ENCODE measurements at places on chromosomes 16 and 17.

GRCh38 chr16:88655053-88655732 is 4.3 kb upstream of the CYBA start:
- no peak for DNase-seq

DNA sequence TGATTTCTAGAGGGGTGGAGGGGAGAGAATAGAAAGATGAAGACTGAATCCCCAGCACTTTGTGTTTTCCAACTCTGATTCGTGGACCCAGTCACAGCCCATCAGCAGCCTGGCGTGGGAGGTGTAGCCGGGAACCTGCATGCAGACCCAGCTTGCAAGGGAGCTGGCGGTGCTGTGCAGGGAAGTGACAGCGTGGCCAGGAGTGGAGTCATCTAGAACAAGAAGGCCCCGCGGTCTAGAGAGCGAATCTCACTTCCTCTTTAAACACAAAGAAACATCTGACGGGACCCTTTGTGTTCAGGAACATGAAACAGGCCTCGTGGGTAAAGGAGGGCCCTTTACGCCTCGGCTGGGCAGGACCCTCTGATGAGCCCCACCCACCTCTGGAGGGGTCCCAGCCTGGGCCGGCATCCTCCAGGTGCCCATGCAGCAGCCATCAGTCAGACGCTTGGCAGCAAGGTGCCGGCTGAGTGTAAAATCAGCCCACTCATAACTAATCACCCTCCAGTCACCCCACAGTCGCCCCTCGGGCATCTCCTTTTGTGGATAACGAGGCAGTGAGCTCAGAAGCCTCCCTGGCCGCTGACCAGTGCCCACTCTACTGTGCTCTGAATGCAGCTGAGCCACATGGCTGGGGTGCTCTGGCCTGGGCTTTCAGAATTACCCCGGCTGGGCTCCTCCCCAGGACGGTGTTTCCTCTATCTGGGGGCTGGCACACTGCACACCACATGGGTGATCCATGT is 4.4 kb downstream of the SNAI3 start:
- no peak for DNase-seq

- no peak for DNase-seq
Observed at GRCh38 chr16:50593410-50594150, 45.4 kb downstream of the NKD1 start.

- no peak for DNase-seq
Observed at GRCh38 chr17:34135841-34136240, 119.2 kb upstream of the CCL2 start.

DNA sequence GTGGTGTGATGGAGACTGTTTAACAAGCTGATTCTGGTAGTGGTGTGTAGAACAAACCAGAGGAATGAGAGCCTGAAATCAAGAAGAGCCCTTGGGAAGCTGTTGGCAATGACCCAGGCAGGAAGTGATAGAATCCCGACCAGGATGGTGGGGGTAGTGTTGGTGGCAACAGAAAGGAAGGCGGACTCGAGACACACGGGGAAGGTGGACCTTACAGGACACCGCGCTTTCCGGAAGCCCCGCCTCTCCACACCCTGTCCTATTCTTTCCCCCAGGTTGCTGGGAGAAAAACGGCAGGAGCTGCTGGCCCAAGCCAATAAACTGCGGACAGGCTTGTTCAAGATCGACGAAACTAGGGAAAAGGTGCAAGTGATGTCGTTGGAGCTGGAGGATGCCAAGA is 30.0 kb upstream of the KDM6B start:
- DNase-seq, result no peak

GRCh38 chr16:11133344-11133943 is 122.6 kb downstream of the SOCS1 start:
- peak; percentile 90 for DNase-seq

DNA sequence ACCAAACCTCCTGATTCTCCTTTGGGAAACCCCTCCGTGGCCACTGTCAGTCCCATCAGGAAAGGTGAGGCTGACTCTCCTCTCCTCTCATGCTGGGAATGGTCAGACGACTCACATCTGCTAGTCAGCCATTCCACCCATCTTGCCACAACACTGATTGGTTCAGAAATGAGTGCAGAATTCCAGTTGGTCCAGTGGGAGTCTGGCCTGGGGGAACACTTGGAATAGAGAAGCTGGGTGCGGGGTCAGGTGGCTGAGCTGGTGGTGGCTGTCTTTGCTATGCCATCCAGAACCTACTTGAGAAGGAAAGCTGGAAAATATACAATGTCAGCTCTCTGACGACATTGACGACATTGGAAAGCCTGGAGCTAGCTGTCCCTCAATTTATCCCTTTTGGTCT is 23.6 kb upstream of the PLLP start:
- no peak for DNase-seq

DNA sequence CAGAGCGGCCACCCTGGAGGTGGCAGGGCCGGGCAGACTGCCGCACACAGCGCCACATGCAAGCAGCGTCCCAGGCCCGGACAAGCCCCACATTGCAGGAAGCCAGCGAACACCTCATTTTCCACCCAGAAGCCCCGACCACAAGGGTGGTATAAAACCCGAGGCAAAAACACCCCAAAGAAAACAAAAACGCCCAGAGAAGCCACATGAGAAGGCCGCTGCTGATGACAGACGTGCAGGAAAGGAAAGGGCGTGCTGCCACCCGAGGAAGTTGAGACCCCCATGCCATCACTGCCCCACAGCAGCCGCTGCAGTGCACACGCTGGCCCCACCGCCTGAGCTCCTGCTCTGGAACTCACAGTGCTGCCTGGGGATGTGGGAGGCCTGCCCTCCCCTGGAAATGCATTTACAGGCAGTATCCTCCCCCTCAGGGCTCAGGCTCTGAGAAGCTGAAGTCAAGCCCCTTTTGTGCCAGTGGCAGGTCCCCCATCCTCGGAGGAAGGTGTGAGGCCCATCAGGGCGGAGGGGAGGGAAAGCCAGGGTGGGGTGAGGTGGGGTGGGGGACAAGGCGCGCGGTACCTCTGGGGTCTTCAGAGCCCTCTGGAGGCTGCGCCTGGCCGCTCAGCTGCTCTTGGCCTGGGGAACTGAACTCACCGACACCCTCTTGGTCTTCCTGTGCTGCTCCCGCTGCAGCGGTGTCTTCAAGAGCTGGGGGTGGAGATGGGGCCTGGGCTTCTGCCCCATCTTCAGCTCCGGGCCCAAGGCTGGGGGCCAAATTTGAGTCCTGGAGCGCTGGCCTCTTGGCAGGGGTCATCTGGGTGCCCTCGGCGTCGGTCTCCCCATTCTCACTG is 62.0 kb downstream of the IL21R start:
- DNase-seq, result no peak

DNA sequence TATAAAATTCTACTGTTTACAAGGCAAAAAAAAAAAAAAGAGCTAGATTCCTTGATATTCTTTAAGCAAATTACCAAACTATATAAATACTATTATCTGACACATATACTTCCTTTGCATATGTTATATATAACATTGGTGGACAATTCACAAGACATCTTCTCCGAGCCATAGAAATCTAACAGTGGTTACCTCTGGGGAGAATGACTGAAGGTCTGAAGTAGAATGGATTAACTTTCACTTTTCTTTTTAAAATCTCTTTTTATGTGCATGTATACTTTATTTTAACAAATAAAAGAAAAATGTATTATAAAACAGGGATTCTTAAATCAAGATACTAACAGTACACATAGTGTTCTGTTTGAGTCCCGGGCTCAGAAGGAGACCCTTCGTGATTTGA is 131.0 kb downstream of the MRTFB start:
- DNase-seq, result no peak

GRCh38 chr16:401468-402348 is at the start of gene DECR2:
DECR2 (plus strand) TSS chr16:401885; CDS start chr16:401964, 79 bp downstream.
- DNase-seq, result peak; percentile 56

DNA sequence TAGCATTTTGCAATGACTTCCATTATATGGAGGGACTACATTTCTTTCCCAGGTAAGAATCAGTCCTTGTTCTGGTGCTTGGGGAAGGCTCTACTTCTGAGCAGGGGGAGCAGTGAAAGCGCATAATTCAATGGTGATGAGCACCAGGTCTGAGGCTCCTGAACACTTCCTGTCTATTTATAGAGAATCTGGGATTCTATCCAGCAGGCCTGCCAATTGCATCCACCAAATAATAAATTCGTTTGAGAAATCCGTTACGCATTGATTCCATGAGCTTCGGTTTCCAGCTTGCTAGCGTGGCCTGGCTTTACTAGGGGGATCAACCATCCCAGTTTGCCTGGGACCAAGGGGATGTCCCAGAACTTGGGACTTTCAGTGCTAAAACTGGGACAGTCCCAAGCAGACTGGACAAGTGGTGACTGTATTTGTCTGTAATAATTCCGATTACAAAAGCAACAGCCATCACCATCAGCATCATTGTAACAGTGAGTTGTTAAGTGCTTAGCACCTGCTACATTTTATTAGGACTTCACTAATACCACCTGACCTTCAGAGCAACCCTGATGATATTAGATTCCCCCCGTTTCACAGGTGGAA is 349.9 kb downstream of the MAF start:
- DNase-seq, result no peak

GRCh38 chr17:38739305-38739704 is 8.8 kb downstream of the PCGF2 start:
- no peak for DNase-seq

GRCh38 chr16:12613131-12613991 is 190.3 kb downstream of the CPPED1 start:
- DNase-seq, result no peak

GRCh38 chr16:78584213-78584860 is 484.9 kb downstream of the WWOX start:
- DNase-seq, result no peak

- no peak for DNase-seq
Observed at GRCh38 chr16:46748775-46749705, 896 bp upstream of the MYLK3 start.

DNA sequence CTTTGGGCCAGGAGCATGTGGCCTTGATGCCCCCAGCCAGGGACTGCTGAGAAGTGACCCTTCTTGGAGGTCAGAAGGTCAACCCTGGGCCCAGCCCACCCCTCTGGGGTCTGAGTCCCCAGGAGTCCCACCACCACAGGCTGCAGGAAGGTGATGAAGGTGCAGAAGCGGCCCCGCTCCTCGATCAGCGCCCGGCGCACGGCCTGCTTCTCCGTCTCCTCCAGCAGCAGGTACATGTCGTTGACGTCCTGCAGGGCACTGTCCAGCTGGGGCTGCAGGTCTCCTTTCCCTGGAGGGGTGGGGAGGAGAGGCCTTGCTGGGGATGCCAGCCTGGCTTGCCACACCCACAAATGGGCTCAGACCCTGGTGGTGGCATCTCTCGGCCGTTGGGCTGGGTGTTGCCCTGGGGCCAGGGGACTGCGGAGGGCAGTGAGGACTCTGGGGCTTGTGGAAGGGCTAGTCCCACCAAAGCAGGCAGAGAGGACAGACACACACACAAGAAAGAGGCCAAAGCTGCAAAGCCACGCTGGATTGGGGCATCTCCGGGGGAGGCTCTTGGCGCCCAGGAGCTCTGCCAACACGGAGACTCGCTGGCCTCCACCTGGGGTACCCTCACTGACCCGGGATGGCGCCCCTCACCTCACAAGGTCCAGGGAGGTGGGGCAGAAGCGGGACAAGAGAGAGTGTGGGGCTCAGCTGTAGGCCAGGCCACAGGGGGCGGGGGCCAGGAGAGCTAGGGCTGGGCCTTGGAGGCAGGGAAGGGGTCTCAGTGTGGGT is 7.5 kb downstream of the MTSS2 start:
- DNase-seq, result no peak

GRCh38 chr16:3961449-3961849 is 80.9 kb upstream of the CREBBP start:
- no peak for DNase-seq

DNA sequence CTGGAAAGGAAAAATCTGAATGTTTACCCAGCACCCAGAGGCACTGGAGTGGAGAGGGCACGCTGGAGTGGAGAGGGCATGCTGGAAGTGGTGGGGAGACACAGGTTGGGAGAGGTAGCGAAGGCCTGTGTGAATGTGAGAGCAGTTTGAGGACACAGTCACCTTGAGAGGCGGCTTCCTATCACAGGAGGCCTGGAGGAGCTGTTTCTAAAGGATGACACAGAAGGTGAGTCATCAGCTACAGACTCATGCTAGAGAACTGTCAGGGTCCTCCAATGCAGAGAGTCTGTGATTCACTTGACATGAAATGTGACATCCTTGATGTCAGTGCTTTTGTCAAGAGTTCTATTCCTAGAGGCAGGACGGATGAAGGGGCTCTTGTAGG is 13.8 kb downstream of the CTRL start:
- DNase-seq, result no peak

- no peak for DNase-seq
Observed at GRCh38 chr16:12257926-12258561, 281.5 kb downstream of the SNX29 start.

DNA sequence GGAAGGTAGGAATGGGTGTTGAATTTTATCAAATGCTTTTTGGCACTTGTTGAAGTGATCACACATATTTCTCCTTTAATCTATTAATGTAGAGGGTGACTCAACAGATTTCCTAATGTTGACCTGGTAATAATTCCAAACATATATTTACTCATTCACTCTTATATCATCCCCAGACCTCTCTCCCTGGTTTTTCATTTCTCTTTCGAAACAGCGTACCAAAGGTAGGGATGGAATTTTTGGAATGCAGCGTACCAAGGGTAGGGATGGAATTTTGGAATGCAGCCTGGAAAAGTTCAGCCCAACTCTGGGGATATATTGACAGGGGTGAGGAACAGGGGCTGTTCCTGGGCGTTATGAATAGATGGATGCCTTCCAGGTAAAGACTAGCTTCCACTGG is 7.3 kb downstream of the KIF18B start:
- DNase-seq, result no peak

DNA sequence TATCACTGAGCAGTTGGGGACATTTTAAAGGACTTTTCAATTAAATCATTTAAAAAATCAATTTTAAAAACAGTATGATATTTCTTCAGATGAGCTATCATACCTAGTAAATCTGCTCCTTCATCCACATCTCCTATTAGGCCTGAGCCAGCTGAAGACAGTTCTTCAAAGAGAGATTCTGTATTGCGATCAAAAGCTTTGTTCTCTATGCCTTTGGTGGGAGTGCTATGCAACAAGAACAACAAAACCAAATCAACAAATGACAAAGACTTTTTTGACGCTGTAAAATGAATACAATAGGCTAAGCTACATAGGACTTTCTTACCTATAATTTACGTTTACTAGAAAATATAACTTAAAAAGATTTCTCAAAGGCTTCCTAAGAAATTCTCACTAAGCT is 106.5 kb downstream of the SPAG9 start:
- no peak for DNase-seq

- no peak for DNase-seq
Observed at GRCh38 chr16:528111-529011, 849 bp downstream of the CAPN15 start.

GRCh38 chr16:49096176-49096945 is 185.3 kb downstream of the CBLN1 start:
- DNase-seq, result no peak

DNA sequence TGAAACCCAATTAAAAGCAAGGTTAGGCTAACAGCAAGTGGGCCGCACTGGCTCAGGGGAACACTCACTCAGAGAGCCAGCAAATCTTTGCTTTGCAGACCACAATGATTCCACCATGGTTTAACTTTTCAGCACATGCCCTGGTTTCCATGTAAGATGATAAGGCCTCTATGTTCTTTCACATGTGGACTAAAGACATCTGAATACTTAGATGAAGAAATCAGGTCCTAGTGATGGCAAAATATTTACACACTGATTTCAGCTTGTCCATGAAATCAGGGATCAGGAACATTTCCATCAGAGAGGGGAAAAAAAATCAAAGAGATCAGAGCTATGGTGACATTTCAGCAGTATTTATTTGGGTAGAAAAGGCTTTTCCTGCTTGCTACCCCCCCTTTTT is 258.2 kb upstream of the IRX5 start:
- no peak for DNase-seq

GRCh38 chr16:69522732-69523404 is 42.9 kb upstream of the NFAT5 start:
- DNase-seq, result no peak

Measured in AG04450 (cell line).